ENCODE measurements at places on chromosomes 3 and 15.

DNA sequence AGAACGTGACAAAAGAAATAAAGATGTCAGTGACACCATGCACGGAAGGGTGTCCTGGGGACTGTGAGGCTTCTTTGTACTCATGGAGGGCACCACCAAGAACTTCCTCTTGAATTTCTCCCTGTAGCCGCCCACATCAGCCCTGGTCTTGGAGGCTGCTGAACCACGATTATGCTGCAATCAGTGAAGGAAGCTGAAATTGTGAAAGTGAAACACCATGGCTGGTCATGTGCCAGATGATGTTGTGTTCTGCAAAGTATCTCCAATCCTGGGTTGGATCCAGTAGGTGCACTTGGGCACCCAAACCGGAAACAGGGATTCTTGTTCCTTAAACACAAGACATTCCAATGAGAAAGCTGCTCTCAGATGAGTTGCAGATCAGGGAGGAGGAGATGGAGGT lies 104.4 kb upstream of the GOLGA6L6 start:
- no peak for DNase-seq

DNA sequence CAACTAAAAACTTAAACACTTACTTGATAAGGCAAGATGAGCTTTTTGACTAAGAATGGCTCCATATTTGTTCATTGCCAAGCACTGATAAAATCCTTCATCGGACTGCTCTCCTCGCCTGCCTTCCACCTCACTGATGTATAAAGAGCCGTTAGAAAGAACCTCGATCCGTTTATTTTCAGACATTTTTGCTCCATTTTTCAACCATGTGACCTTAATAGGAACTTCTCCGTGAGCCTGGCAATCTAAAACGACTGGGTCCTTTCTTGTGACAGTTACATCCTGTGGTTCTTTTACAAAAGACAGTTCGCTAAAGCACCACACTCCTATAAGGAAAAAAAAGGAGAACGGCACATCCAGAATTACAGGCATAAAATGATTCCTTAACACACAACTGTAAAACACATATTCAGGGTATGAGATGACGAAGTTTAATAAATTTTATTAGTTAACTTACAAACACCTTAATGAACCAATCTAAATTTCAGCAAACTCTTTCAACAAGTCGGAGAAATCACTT lies 2.5 kb downstream of the PRTG start:
- DNase-seq = peak; percentile 39

- no peak for DNase-seq
Measured at GRCh38 chr3:31117854-31118253, 223.4 kb upstream of the GADL1 start.

GRCh38 chr3:11660242-11660641 lies 16.5 kb upstream of the VGLL4 start:
- DNase-seq = no peak

GRCh38 chr3:193029800-193030199 lies 112.1 kb upstream of the MB21D2 start:
- DNase-seq = no peak

All from mesenchymal stem cell (in vitro differentiated cells and primary cell).